MV-4-11 (cell line): ENCODE measurements at places on chromosomes 2 and 18.

DNA sequence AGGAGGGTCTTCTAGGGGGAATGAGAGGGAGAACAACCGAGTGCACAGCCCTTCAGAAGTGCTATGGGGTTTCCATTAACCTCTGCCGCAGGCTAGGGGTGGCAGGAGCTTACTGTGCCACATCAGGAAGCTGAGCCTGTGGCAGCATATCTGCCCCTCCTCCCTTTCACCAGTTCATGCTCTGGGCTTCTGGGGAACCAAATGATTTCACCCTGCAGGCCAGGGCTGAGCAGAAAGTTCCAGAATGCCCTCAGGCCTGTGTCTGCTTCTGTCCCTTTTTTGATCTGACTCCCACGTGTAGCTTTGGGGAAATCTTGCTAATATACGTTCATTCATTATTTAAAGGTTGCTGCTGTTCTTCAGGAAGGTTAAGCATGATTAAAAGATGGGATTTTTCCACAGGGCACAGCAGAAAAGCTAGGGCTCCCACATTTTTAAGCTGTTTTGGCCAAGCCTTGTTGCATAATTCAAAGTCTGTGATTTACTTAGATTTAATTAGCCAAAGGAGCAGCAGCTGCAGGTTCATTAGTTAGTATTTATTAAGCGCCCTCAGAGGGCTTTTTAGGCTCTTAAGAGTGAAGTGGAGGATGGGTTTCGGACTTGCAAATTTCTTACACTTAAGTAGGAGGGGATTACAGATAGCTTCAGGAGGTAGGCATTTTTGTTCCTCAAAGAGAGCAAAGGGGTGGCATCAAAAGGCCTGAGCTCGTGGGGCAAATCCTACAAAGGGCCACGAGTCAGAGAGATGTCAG, 10.2 kb downstream of the TMEM247 start:
- DNase-seq = no peak

DNA sequence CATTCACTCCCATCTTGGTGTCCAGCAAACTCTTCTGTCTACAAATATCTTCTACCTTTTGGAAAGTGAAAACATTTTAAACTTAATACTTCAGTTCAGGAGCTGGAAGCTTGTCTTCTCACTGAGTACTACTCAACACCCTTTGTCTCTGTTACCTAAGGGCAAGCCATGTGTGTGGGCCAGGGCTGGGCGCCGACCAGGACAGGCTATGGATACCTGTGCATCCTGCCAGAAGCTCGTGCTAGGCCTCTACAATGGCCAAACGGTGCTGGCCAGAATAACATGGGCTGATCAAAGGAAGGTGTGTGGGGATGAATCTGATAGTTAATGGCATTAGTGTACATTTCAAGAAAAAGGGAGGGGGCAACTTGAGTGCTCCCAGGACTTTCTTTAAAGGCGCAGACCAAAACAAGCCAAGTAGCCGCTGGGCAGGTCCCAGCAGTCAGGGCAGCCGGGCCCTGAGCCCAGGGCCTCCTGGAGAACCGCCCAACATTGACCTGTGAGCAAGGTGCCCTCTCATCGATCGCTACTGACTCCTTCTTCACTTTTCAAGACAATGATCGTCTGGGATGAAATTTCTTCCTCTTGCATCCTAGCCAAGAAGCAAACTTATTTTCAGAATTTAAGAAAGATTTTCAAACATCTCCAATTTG, 29.0 kb upstream of the ID2 start:
- no peak for DNase-seq

- DNase-seq = no peak
Measured at GRCh38 chr2:13522917-13523821, 806.4 kb downstream of the TRIB2 start.

- DNase-seq = no peak
Measured at GRCh38 chr2:191999101-191999841, 152.4 kb upstream of the CAVIN2 start.

DNA sequence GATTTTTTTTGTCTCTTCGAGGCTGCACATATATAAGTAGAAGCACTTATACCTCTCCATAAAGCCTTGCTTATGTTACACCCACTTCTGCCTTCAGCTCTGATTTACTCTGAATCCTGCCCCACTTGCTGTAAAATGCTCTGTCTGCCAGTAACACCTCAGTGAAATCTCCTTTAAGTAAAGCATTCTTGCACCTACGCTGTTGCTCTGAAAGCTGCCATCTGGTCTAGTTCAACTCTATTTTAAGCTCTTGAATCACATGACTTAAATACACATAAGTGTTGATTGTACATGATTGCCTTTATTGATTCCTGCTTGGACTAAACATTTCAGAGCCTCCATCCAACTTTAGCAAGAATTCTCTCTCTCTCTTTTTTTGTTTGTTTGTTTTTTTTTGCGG, 609.0 kb upstream of the CELF4 start:
- DNase-seq = no peak

DNA sequence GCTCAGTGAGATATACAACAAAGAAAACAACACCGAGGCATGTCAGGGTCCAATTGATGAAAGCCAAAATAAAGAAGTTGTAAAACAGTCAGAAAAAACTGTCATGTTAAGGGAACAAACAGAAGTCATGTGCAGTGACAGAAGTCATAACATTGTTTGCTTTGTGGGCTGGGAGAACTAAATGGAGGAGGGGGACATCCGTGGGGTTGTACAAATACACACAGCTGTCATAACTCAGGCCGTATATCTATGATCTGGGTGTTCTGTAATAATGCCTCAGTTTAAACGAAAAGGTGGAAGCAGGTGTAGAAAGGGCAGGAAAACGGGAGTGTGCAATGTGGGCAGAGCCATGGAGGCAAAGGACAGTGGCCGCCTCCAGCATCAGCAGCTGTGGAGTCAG, 27.3 kb downstream of the TIMM21 start:
- DNase-seq = no peak

GRCh38 chr18:79326413-79327198, 69.1 kb upstream of the NFATC1 start:
- no peak for DNase-seq

GRCh38 chr2:240250985-240251847, 110.8 kb upstream of the OTOS start:
- DNase-seq = peak; percentile 83

- no peak for DNase-seq
Measured at GRCh38 chr18:77107292-77107691, 25.3 kb downstream of the MBP start.

DNA sequence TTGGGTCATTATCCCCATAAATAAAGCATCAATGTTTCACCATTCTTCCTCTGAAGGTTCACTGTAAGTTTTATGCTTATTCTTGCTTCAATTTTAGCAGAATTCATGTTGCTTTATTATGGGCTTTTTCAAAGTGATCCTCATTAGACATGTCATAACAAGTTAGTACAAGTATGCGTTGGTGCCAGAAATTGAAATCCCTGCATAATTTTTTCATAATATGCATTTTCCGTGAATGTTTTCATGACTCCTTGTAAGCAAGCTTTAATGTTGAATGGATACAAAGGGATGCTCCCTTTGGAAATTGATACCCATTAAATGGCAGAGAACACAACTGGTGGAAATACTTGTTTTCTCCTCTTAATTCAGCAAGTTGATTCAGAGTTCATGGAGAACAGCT, 179.7 kb downstream of the ST6GAL2 start:
- no peak for DNase-seq

GRCh38 chr2:31018280-31018679, 120.0 kb downstream of the GALNT14 start:
- no peak for DNase-seq

DNA sequence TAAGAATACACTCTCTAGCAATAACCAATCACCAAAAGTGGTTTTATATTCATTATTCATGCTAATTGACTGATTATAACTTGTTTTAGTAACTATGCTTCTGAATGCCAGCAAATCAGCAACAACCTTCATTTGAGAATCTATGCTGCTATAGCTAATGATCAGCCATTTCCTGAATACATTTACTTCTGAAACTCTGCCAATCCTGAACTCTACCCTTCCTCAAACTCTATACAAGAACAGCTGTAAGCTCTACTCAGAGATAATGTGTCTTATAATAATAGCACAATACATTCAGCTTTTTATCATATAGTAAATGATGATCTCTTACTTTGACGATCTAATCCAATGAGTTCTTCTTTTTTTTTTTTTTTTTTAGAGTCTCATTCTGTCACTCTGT, 85.7 kb upstream of the EPAS1 start:
- no peak for DNase-seq

- DNase-seq = no peak
Measured at GRCh38 chr2:68456198-68456597, 10.9 kb downstream of the FBXO48 start.

- DNase-seq = no peak
Measured at GRCh38 chr2:115248066-115248465, 805.6 kb downstream of the DPP10 start.

DNA sequence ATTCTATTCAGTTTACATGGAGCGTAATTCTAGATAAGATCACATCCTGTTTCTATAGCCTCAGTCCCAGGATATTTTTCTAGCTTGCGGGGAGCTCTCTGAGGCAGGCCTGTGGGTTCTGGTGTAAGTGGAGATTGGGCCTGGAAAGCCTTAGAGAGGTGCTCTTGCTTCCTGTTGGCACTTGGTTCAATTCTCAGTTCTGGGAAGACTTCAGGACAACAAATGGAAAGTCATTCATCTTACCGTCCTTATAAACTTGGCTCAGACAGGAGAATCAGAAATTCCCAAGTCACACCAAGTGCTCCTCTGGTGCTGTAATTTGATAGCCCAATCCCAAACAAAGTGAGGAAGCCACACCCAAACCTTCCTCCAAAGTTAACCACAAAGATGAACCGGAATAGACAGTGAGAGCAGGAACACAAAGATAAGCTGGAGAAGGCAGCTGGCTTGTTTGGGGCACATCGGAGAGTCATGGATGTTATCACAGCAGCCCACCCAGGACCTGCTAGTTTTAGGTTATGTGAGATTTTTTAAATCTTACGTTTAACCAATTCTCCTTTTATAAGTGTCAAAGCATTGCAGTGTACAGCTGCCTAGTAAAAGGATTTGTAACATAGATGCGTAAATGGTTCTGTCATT, 144.3 kb upstream of the MAP3K20 start:
- DNase-seq = no peak

DNA sequence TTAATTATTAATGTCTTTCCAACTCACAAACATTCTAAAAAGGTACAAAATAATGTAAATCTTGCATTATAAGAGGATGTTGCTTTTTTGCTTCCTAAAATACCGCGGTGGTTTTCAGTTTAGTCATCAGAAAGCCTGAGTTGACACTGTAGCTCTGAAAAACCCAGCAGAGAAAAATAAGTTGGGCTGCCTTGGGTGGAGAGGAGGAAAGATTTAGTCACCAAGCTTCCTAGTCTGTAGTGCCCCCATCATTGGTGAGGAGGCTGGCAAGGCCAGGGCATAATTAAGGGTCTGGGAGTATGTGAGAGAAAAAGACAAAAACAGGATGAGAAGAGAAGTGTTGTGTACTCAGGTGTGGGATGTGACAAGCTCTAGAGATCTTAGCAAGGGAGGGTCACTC, 5.7 kb downstream of the PTPRM start:
- DNase-seq = no peak

DNA sequence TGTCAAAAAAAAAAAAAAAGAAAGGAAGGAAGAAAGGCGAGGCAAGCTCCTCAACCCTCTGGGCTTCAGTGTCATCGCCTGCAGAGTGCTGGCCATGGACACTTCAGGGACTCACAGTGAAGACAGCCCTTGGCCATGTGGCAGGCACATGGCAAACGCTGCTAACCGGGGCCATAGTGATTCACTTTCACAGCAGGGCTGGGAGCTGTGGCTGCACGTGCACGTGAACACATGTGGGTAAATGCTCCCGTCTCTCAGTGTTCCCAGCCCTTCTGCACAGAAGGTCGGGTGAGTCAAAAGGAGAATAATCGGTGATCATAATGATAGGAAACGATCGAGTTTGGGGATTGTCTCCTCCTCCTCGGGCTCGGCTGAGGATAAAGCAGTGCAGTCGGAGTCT, 46.1 kb upstream of the UBE2F start:
- no peak for DNase-seq

- DNase-seq = no peak
Measured at GRCh38 chr2:25044011-25044410, 2.1 kb downstream of the EFR3B start.

- DNase-seq = no peak
Measured at GRCh38 chr2:149744865-149745264, 157.3 kb upstream of the MMADHC start.

GRCh38 chr2:240965296-240965904, 33.0 kb upstream of the SNED1 start:
- no peak for DNase-seq

DNA sequence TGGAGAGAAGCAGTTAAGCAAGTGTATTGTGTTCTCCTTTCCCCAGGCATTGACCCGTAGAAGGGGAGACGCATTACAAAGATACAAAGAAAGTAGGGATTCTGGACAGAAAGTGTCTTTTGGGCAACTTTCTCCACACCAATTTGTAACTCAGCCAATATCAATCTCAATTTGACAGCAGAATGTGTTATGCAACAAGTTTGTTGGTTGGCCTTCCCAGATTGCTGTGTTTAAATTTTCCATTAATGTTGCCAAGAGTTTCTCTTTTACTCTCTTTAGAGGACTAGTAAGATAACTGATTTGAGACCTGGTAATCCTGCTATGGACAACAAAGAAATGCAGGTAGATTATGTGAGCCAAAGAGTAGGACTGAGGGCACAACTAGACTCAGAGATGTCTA, 279.6 kb downstream of the ZNF804A start:
- DNase-seq = no peak

DNA sequence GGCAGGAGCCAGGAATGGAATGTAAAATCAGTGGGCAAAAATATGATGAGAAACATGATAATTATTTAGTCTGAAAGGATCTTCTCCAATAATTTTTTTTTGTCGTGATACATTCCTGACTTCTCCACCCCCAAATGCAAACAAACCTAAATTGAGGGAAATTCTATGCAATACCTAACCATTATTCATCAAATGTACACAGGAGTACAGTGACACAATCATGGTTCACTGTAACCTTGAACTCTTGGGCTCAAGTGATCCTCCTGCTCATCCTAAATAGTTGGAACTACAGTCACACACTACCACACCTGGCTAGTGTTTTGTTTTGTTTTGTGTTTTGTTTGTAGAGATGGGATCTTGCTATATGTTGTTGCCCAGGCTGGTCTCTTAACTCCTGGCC, 46.5 kb downstream of the RAB10 start:
- DNase-seq = no peak

GRCh38 chr18:74745633-74746403, 148.1 kb downstream of the ZNF407 start:
- no peak for DNase-seq

DNA sequence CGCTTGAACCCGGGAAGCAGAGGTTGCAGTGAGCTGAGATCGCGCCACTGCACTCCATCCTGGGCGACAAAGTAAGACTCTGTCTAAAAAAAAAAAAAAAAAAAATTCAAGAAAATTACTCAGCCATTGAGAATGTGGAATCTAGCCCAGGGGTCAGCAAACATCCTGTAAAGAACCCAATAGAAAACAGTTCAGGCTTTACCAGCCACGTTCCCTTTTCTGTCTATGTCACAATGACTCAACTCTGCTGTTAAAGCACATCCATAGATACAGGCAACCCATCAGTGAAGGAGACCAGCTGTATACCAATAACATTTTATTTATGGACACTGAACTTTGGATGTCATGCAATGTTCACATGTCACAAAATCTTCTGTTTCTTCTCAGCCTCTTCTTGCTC, 435.6 kb upstream of the GYPC start:
- DNase-seq = no peak
